ENCODE measurements at places on chromosomes 13 and 19.

DNA sequence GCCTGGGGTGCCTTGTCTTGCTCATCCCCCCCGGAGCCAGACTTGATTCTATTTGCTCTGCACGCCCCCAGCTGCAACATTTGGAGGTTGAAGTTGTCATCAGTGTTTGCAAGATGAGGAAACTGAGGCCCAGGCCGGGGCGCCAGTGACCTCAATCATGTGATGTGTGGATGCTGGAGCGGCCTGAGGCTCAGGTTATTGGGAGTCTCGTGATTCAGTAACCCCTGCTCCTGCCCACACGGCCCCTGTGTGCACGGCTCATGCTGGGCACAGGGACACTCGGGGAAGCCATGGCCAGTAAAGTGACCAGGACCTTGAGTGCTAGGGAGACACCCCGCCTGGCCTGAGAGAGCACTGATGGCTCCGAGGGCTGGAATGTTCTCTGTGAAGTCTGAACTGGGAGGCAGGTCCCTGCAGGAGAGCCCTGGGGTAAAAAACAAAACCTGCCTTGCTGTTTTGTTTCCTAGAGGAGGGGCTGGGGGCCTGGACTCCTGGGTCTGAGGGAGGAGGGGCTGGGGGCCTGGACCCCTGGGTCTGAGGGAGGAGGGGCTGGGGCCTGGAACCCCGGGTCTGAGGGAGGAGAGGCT, 1.9 kb downstream of the FGF21 start:
- no peak for DNase-seq

GRCh38 chr19:5593343-5594255, 25.8 kb upstream of the TINCR start:
- DNase-seq = no peak

DNA sequence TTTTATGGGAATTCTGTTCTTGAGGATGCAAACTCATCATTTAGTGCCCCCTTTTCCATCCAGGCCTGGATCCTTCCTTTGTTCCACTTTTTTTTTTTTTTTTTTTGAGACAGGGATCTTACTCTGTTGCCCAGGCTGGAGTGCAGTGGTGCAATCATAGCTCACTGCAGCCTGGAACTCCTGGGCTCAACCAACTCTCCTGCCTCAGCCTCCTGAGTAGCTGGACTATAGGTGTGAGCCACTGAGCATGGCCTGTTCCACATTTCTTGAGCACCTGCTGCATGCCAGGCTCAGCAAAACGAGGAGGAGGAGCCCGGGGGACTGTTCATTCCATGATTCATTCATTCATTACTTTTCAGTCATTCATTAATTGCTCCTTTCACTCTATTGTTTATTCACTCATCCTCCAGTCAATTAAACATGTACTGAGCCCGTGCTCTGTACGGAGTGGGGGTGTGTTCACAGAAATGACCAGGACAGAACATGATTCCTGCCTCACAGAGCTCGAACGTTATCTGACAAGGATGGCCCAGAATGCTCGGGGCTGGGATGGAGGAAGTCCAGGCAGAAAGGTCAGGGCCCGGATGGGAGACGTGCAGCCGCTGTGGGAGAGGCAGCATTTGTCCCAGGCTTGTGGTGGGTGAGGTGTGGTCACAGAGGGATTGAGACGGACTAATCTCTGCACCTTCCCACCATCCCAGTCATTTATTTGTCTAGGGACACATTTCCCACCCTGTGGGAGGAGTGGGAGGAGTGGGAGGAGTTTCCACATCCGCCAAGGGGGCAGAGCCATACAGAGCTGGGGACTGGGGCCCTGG, 51.2 kb upstream of the SHKBP1 start:
- DNase-seq = no peak

DNA sequence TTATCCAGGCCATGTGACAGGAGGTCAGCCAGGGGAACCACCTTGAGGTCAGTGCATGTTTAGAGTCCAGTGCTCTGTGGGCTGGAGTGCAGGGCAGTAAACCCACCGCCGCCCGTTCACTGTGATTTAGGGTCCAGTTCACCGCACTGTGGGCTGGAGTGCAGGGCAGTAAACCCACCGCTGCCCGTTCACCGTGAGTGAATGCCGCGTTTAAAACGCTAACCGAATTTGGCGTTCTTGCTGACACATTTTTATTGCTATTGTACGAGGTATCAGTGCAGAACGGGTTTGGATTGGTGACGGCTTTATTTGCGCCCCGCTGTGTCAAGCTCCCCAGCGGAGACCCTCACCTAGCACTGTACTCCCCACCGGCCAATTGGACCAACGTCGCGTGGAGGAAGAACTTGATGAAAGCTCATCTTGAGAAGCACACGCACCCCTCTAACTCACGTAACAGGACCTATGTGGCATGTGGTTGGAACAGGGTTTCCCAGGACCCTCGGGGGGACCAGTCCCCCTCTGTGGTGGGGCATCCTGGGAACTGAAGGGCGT, 27.9 kb downstream of the C13orf46 start:
- DNase-seq = no peak

- no peak for DNase-seq
Measured at GRCh38 chr13:109368230-109368629, 418.2 kb downstream of the IRS2 start.

DNA sequence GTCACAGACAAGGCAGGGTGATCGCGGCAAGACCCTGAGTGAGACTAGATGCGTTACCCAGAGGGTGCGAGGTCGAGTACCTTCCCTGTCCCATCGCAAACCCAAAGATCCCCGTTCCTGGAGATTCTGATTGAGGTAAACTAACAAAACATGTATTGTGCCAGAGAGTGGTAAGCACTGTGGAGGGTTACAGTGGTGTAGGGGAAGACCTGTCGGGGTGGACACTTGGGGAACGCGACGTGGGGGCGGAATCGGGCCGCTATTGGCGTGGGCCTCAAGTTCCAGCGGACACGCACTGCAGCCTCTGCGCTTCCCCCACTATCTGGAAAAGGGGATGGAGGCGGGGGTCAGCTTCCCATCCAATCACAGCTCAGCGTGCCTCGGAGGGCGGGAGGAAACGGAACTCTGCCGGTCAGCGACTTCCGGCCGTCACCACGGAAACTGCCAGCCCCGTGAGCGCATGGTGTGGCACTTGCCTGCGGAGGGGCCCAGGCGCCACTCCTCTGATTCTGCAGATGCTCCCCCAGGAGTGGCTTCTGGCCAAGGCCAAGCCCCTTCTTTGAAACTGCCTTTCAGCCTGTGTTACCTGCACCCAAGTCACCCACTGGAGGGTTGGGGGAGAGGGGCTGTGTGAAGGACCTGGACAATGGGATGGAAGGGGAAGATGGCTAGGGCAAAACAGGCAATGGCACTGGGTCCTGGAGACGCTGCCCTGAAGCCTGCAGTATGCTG, 1.0 kb upstream of the UBE2M start:
- peak; percentile 75 for DNase-seq

DNA sequence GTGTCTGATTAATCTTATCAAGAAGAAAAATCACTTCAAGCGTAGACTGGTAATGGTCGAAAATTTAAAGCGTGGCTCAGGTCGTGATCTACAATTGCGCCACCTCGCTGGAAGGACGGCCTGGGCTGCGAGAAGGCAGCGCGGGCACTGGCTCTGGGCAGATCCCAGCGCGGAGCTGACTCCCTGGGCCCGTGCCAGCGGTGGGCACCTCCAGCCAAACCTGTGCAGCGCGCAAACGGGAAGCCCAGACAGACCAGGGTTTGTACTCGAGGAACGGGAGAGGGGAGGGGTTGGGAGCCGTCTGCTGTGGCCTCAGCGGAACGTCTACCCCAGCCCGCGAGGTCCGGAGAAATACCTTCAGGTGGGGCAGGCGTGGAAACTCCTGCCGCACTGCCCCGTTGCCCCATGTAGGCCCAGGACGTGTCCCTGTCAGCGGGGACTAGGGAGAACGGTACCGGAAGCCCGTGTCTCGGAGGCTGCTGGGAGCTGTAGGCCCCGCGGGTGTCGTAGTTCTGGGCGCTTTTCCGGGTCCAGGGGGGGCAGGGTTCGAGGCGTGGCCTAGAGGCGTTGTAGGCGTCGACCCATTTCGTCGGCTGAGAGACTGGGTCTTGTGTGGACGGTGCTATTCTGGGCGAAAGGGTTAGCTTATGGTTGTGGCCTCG, 21.1 kb downstream of the ZNF274 start:
- no peak for DNase-seq

DNA sequence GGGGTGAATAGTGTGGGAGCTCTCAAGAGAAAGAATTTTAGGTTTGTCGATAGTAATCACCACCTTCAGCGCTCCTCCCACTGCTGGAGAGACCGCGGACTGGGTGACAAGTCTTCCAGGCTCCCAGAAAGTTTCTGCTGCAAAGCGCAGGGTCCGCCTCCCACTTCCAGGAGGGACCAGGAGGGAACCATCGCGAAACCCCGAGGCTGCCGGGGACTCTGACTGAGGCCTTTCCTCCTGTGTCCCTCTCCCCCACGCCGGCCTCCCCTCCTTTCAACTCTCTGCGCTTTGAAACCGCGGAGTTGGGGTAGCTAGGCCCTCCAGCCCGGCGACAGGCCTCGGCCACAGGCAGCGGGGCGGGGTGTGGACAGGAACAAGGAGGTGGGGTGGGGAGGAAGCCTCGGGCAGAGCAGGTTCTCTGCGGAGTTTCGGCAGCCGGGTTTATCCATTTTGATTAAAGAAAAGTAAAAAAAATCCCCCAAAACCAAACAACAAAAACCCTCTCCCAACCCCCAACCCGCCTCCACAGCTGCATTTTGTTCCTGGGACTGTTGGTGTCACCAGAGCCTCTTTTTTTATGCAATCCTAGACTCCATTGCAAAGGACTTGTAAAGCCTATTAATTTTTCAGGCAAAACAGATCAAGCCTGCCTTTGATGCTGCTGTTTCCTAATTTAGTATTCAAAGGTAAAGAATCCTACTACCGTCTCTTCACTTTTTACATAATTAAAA, 157.2 kb downstream of the TM9SF2 start:
- peak; percentile 35 for DNase-seq

- no peak for DNase-seq
Measured at GRCh38 chr19:3450796-3451411, 29.4 kb downstream of the SMIM24 start.
